Brain pericyte (primary cell): ENCODE measurements at places on chromosomes 6 and 20.

GRCh38 chr6:108966855-108967755 is 118.9 kb downstream of the ARMC2 start:
- no peak for DNase-seq

GRCh38 chr6:33272275-33273128 is 627 bp downstream of the RPS18 start:
- DNase-seq: no peak

- no peak for DNase-seq
Measured at GRCh38 chr6:70586114-70586513, 19.4 kb downstream of the SDHAF4 start.

DNA sequence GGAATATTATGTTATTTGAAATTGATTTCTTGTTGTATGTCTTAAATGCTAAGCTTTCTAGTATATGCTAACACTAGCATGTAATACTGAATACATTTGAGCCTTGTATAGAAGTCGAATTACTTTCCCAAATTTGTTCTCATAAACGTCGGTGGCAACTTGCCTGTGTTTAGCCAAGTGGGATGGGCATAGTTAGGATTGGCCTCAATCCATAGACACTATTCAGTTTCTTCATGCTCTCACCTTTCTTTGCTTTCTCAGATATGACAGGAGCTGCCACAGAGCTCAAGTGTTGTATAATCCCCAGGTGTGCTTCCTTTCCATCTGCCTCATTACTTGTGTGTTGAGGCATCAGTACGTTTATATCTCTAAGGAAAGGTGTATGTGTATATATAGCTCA is 19.3 kb downstream of the ZNF334 start:
- DNase-seq: no peak

DNA sequence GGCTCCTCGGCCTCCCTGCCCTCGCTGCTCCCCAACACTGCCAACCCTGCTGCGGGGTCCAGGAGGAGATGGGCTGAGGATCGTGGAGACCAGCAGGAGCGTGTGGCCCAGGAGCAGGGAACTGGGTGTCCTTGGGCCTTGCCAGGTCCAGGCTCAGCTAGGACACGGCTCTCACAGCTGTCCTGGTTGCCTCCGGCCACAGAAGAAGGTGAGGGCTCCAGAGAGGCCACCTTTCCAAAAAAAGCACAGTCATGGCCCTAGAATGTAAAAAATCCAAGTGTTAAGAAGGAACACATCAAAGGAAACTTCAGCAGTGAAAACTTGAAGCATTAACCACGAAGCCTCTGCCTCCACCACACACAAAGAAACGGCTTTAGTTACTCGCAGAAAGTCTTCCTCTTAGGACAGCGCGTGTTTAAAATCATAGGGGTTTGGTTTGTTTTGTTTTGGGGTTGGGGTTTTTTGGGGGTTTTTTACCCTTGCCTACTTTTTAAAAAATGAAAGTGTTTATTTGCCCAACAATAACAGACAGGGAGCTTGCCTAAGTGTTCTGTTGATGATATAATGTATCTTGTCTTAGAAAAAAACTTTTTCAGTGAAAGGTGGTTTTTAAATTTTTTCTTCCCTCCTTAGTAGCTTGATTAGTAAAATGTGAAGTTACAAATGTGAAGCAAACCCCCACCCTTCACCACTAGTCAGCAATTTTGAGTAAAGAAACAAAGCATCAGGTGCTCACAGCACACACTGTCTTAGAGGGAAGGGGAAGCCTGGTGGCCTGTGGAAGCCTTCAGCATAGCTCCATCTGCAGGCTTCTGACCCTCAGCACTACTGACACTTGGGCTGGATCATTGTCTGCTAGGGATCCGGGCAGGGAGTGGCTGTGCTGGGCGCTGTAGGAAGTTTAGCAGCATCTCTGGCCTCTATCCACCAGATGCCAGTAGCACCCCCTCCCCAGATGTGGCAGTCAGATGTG is 60.0 kb downstream of the PTPN1 start:
- DNase-seq: no peak

DNA sequence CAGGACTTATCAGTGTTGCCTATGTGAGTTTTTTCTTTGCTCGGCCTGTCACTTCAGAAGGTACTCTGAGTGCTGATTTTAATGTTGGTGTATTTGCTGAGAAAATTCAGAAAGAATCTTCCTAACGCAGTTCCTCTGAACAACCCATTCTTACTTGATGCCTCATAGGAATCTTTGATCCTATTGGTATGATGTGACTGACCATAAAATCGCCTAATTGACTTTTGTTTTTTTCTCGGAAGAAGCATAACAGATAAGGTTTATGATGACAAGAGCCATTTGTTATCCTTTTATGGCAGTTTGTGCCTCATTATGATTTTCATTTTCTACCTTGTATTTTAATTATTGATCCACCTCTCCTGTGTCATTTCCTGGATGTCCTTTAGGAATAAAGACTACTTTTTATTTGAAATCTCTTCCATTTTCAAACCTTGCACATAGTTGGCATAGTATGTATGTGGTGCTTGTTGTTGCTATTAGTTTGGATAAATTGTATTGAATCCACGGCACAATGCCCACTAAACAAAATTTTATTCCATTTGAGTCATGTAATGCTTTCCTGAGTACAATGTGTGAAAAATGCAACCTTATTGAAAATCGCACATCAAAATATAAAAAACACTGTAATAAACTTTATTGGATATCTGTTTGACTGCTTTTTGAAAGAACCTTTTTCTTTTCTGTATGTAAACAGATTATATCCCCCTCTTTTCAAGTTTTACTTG is 37.3 kb downstream of the LRRC1 start:
- no peak for DNase-seq

- no peak for DNase-seq
Measured at GRCh38 chr6:18439581-18439980, 52.4 kb downstream of the RNF144B start.

DNA sequence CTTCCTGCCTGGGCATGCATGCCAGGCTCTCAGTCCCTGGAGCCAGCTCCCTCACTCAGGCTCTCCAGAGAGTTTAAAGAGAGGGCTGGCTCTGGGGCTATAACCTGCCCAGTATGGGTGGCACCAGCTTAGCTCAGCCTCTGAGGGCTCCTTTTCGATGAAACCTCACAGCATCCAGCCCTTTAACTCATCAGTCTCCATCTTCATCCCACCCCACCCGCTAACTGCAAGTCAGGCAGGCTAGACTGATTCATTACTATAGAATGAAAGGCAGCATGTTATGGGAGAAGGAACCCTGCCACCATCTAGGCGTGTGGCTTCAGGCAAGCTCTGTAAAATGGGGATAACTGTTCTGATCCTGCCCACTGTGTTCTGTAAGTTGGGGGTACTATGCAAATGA is 53.5 kb downstream of the RAB44 start:
- no peak for DNase-seq

GRCh38 chr20:34566978-34567891 is 8.7 kb downstream of the MAP1LC3A start:
- DNase-seq: no peak

DNA sequence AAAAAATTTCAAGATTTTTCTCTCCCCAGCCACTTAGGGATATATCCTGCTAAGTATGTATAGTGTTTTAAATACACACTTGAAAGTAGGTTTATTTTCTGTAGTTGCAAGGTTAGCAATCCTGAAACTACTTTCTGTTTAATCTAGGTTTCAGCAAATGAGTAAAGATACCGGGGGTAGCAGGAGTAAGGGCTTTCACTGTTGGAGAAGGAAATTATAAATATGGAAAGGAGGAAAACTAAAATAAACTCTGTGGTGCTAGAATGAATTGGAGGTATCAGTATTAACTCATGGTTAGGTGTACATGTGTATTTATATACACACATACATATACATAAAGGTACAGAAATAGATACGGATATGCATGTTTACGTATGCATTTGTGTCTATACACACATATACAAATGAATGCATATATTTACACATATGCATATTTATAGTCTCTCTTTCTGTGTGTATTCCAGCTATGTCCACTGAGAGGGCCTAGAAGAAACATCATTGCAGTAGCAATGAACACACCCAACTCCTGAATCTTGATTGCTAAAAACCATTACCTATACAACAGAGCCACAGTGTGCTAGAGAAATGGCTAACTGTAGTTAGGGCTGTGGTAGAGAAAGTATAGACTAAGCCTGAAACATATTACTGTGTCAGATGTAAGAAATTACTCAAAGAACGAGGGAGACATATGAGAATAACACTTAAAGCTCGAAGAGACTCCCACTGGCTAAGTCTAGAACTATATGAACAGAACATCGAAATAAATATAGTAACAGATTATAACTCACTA is 95.9 kb upstream of the EMILIN3 start:
- no peak for DNase-seq

DNA sequence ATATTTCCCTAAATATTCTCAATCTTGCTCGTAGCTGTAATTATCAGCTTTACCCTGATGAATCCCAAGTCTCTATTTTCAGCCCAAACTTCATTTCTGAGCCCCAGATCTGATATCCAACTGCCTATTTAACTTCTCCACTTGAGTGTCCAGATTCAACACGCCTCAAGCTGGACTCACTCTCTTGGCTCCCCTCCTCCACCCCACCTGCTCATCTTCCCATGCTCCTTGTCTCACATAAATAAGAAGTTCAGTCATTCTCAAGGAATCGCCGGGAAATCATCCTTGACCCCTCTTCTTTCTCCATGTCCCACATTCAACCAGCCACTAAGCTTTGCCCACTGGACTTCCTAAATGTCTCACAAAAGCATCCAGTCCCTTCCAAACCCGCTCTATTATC is 89.9 kb upstream of the STMND1 start:
- no peak for DNase-seq

GRCh38 chr20:15332711-15333160 is 995.3 kb upstream of the FLRT3 start:
- no peak for DNase-seq

GRCh38 chr6:20707870-20708269 is 173.6 kb downstream of the CDKAL1 start:
- DNase-seq: no peak

- DNase-seq: no peak
Measured at GRCh38 chr6:99498421-99498820, 16.8 kb downstream of the USP45 start.

DNA sequence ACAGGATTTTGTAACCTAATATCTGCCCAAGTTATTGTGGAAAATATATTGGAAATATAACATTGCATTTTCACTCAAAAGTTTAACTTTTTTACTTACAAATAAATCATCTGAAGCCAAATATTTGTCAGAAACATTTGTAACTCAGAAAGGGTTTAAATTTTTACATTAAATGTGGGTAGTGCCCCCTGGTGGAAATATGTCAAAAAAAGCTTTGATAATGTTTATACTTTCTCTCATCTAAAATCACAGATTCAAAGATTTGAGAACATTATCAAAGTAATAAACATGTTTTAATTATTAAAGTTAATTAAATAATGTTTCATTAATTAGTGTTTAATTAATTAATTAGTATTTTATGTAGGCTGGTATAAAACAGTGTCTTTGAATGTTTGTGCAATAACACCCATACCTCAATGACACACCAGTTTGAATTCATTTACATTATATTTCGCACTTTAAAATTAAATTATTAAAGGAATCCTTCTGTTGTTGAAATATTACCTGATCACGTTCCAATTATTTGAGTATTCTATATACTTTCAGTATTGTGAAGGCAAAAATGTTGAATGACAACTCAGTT is 320.1 kb upstream of the FKBP1C start:
- no peak for DNase-seq

DNA sequence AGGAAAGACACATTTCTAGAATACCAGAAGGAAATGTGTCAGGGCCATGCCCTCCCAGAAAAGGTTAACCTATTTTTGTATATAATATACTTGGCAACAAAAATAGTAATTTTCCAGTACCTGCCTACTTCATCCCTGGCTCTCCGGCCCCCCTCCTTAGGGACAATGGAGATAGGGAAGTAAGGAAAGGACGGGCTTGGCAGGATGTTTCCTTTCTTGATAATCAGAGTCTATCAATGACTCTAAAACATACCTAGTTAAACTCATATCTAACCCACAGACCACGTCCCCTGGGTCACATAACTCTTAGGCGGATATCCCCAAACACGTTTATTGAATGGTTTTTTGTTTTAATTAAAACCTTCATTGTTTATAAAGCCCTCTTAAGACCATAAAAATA is 11.8 kb downstream of the UQCC2 start:
- no peak for DNase-seq
